ENCODE measurements at places on chromosomes 1 and 21.
A peak's percentile ranks its signal among the peaks of the same experiment; 100 is the strongest.

GRCh38 chr1:191343816-191344215 lies 814.4 kb upstream of the RGS18 start:
- no peak overlapping the region for H3K4me3 ChIP-seq
- no peaks in the 10 kb centered on the region for H3K36me3 ChIP-seq
- no peaks in the 10 kb centered on the region for H3K4me1 ChIP-seq
- H3K27me3 ChIP-seq = no peaks in the 10 kb centered on the region

- H3K36me3 ChIP-seq = no peaks in the 10 kb centered on the region
- no peak for DNase-seq
- no peak overlapping the region for H3K27ac ChIP-seq
- H3K4me1 ChIP-seq = no peaks in the 10 kb centered on the region
These were observed 438.8 kb upstream of the OLFM3 start for GRCh38 chr1:102435483-102435882.

- H3K27me3 ChIP-seq = no peaks in the 10 kb centered on the region
- H3K27ac ChIP-seq = peak overlapping the region; percentile 76
- H3K36me3 ChIP-seq = no peaks in the 10 kb centered on the region
- peaks cover 40% of the 10 kb centered on the region for H3K4me1 ChIP-seq
- DNase-seq = no peak
- H3K4me3 ChIP-seq = peak overlapping the region; percentile 53
These were observed 860 bp downstream of the SDC3 start for GRCh38 chr1:30907481-30908315.

GRCh38 chr1:203686091-203686632 lies 59.5 kb downstream of the ATP2B4 start:
- no peak for DNase-seq
- peaks cover 89% of the 10 kb centered on the region for H3K36me3 ChIP-seq
- H3K27me3 ChIP-seq = no peaks in the 10 kb centered on the region
- peaks cover 81% of the 10 kb centered on the region for H3K4me1 ChIP-seq
- no peak overlapping the region for H3K4me3 ChIP-seq

DNA sequence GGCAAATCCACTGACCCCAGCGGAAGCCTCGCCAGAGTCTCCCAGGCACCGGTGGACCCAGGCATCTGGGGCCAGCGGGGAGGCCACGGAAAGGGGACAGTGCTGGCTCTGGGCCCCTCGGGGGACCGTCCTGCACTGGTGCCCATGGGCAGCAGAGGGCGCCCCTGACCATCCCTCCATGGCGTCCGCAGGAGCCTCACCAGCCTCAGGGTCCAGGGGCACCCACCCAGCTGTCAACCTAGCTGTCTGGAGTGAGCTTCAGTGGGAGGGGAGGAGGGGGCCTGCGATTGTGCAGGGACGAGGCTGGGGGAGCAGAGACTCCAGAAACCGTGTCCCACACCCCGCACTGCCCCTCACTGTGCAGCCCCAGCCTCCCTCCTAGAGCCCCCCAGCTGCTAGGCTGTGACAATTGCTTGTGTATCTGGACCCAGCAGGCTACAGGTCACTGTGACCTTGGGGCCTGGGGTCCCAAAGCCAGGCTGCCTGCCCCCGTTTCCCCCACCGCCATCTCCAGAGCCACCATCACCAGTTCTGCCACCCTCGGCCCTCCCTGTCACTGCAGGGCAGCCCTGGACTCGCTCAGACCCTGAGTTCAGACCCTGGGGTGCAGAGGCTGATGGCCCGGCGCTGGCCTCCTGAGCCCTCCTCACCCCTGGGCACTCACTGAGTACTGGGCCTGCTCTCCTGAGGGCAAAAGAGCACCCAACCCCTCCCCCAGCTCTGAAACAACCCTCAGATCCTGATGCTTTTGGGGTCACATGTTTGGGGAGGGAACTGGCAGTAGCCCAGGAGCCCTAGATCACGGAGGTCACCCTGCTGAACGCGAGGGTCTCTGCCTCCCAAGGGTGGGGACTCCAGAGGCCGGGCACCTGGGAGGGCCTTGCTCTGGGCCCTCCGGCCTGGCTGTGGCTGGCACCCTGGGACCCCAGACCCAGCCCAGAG lies 10.6 kb upstream of the COL6A1 start:
- H3K4me1 ChIP-seq = peaks cover 58% of the 10 kb centered on the region
- H3K4me3 ChIP-seq = no peak overlapping the region
- H3K36me3 ChIP-seq = no peaks in the 10 kb centered on the region
- DNase-seq = peak; percentile 83
- no peaks in the 10 kb centered on the region for H3K27me3 ChIP-seq

- no peaks in the 10 kb centered on the region for H3K4me1 ChIP-seq
- no peaks in the 10 kb centered on the region for H3K27me3 ChIP-seq
- H3K36me3 ChIP-seq = no peaks in the 10 kb centered on the region
- no peak for DNase-seq
These were observed 1.2 kb downstream of the OR2T1 start for GRCh38 chr1:248404024-248404423.

GRCh38 chr1:112144733-112145426 lies 155.4 kb upstream of the KCND3 start:
- H3K27me3 ChIP-seq = no peaks in the 10 kb centered on the region
- peak; percentile 18 for DNase-seq
- peaks cover 8% of the 10 kb centered on the region for H3K4me1 ChIP-seq
- H3K4me3 ChIP-seq = no peak overlapping the region

DNA sequence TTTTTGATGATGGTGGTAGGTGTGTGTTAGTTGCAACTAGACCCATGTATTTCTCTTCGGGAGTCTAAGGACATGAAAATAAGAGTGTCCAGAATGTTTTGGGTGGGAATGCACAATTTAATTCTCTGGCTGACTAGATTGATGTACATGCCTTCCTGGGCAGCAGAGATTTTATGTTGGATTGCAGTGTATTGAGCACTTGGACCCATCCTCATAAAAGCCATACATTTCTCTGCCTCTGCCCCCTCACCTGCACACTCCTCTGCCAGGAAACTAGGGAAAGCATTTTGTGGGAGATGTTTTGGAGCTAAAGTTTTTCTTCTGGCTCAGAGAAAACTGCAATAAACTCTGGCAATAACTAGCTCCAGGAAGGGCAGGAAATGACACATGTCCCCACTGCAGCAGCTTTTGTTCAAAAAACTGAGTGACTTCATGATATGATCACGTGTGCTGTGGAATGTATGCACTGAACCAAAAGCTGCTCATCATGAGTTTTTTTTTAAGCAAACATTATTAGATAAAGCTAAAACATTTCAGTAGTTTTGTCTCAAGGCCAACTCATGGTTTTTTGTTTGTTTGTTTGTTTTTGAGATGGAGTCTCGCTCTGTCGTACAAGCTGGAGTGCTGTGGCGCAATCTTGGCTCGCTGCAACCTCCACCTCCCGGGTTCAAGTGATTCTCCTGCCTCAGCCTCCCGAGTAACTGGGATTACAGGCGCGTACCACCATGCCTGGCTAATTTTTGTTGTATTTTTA lies 17.6 kb downstream of the RIT1 start:
- no peaks in the 10 kb centered on the region for H3K36me3 ChIP-seq
- no peak for DNase-seq
- no peak overlapping the region for H3K4me3 ChIP-seq
- peak overlapping the region; percentile 52 for H3K27ac ChIP-seq
- H3K27me3 ChIP-seq = no peaks in the 10 kb centered on the region
